ENCODE measurements at places on chromosomes 12 and 14.
A peak's percentile ranks its signal among the peaks of the same experiment; 100 is the strongest.

DNA sequence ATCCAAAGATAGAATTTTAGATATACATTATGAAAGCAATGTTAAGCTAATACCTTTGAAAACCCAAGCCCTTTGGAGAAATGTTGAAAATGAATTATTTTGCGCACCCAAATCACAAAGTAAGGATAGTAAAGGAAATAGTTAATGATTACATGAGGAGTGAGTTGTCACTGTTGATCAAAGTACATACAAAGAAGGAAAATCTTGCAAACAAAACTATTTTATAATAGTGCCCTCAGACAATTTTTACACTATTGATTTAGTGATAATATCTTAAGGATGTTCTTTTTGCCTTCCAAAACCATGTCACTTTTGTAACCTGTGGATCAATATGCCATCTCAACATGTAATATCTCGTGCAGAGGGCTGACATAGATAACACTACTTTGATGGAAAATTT, 146.8 kb downstream of the DUSP6 start:
- no peaks in the 10 kb centered on the region for H3K4me1 ChIP-seq
- H3K4me3 ChIP-seq: no peak overlapping the region
- no peaks in the 10 kb centered on the region for H3K27me3 ChIP-seq
- no peak overlapping the region for H3K27ac ChIP-seq
- DNase-seq: no peak
- H3K36me3 ChIP-seq: no peaks in the 10 kb centered on the region

DNA sequence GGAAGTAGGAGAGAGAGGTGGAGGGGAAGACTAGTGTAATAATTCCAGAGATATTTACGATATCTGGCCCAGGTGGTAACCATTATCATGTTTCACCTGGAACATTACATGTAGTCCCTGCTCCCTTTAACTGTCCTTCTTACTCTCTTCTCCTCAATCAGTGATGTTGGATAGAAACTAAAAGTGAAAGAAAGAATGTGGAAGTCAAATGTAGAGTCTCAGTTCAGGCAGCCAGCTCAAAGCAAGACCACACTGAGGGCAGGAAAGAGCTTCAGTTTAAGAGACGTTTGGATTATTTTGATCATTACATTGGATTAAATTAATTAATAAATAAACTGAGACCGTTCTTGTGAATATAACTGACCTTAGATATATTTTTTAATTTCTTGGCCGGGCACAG, 594.4 kb downstream of the FLRT2 start:
- H3K27ac ChIP-seq: no peak overlapping the region
- no peaks in the 10 kb centered on the region for H3K27me3 ChIP-seq
- H3K4me3 ChIP-seq: no peak overlapping the region
- no peaks in the 10 kb centered on the region for H3K36me3 ChIP-seq
- no peak for DNase-seq

GRCh38 chr14:61812347-61813095, 50.3 kb downstream of the SNAPC1 start:
- no peaks in the 10 kb centered on the region for H3K4me1 ChIP-seq
- peak within 1 kb of the TSS; percentile 19 for H3K4me3 ChIP-seq
- no peaks in the 10 kb centered on the region for H3K36me3 ChIP-seq
- peak; percentile 29 for DNase-seq
- H3K27ac ChIP-seq: no peak within 1 kb of the TSS
- H3K27me3 ChIP-seq: peaks cover 13% of the 10 kb centered on the region

GRCh38 chr14:44170556-44170955, 336.5 kb downstream of the FSCB start:
- no peaks in the 10 kb centered on the region for H3K27me3 ChIP-seq
- DNase-seq: no peak
- no peak overlapping the region for H3K4me3 ChIP-seq
- no peaks in the 10 kb centered on the region for H3K36me3 ChIP-seq
- H3K27ac ChIP-seq: no peak overlapping the region

GRCh38 chr12:18130851-18131250, 40.9 kb upstream of the RERGL start:
- H3K36me3 ChIP-seq: no peaks in the 10 kb centered on the region
- no peak overlapping the region for H3K4me3 ChIP-seq
- no peaks in the 10 kb centered on the region for H3K27me3 ChIP-seq
- no peaks in the 10 kb centered on the region for H3K4me1 ChIP-seq

- peak overlapping the region; percentile 3 for H3K27ac ChIP-seq
- H3K27me3 ChIP-seq: no peaks in the 10 kb centered on the region
- peak; percentile 15 for DNase-seq
- H3K4me3 ChIP-seq: peak overlapping the region; percentile 15
Observed at GRCh38 chr14:21096978-21097635, 1.3 kb downstream of the ZNF219 start.

GRCh38 chr12:122458105-122459035, 35.9 kb upstream of the CLIP1 start:
- H3K27ac ChIP-seq: no peak overlapping the region
- no peak overlapping the region for H3K4me3 ChIP-seq
- H3K36me3 ChIP-seq: no peaks in the 10 kb centered on the region
- DNase-seq: no peak
- no peaks in the 10 kb centered on the region for H3K27me3 ChIP-seq

DNA sequence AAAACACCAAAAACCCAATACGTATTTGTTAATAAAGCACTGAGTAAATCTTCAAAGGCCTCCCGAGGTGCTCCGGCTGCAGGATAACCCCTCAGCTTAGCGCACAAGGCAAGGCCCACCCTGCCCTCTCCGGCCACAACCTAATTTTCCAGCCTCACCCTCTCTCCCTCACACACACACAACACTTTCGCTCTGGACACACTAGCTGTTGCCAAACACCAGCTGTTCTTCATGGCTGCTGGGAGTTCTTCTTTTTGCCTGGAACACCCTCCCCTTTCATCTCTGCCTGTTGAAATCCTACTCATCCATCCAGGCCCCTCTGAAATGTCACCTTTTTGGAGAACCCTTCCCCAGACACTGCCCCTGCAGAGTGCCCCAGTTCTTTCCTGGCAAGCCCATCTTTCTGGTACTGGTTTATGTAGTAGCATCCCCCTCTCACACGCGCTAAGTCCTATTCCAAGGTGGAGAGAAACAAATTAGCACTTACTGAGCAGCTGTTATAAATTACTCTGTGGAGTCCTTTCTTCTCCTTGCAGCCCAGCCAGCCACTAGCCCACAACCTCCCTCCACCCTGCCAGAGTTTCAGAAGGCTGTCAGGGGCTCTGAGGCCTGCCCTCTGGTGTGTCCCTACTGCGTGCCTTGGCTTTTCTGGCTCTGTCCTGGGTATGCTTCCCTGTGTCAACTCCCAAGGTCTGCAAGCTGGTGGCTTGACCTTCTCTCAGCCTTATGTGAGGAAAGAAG, 805 bp upstream of the CRACR2A start:
- peak; percentile 65 for DNase-seq
- H3K27me3 ChIP-seq: no peaks in the 10 kb centered on the region
- H3K27ac ChIP-seq: no peak overlapping the region
- no peaks in the 10 kb centered on the region for H3K36me3 ChIP-seq

GRCh38 chr12:20807192-20808080, 3.1 kb upstream of the SLCO1B3 start:
- H3K27ac ChIP-seq: no peak overlapping the region
- no peaks in the 10 kb centered on the region for H3K27me3 ChIP-seq
- no peak overlapping the region for H3K4me3 ChIP-seq
- DNase-seq: no peak
- no peaks in the 10 kb centered on the region for H3K4me1 ChIP-seq
- no peaks in the 10 kb centered on the region for H3K36me3 ChIP-seq

GRCh38 chr14:75514673-75515628, 7.3 kb upstream of the BATF start:
- no peaks in the 10 kb centered on the region for H3K27me3 ChIP-seq
- H3K27ac ChIP-seq: no peak overlapping the region
- no peaks in the 10 kb centered on the region for H3K36me3 ChIP-seq
- peak; percentile 51 for DNase-seq
- H3K4me1 ChIP-seq: peaks cover 4% of the 10 kb centered on the region

GRCh38 chr12:123134826-123135225, 16.1 kb downstream of the PITPNM2 start:
- H3K27me3 ChIP-seq: no peaks in the 10 kb centered on the region
- no peaks in the 10 kb centered on the region for H3K36me3 ChIP-seq
- H3K27ac ChIP-seq: no peak overlapping the region
- peaks cover 7% of the 10 kb centered on the region for H3K4me1 ChIP-seq
- H3K4me3 ChIP-seq: no peak overlapping the region

DNA sequence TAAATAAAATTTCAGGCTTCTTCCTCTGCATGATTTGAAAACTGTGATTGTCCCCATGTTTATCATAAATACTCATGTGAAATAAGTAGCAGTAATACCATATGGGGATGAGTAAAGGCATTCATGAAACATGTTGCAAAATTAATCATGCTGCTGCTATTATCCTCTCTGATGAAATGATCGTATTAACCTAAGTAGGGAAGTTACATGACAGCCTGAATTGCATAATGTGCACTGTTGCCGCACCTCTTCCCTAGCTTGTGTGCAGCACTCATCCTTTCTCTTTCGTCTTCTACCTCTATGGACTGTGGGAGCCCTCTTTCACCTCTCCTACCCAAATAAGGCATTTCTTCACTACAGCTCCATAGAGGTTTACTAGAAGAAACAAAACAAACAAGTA, 367.6 kb downstream of the SOX5 start:
- no peaks in the 10 kb centered on the region for H3K4me1 ChIP-seq
- H3K27ac ChIP-seq: no peak overlapping the region
- no peaks in the 10 kb centered on the region for H3K36me3 ChIP-seq
- no peak for DNase-seq
- no peak overlapping the region for H3K4me3 ChIP-seq
- H3K27me3 ChIP-seq: no peaks in the 10 kb centered on the region

DNA sequence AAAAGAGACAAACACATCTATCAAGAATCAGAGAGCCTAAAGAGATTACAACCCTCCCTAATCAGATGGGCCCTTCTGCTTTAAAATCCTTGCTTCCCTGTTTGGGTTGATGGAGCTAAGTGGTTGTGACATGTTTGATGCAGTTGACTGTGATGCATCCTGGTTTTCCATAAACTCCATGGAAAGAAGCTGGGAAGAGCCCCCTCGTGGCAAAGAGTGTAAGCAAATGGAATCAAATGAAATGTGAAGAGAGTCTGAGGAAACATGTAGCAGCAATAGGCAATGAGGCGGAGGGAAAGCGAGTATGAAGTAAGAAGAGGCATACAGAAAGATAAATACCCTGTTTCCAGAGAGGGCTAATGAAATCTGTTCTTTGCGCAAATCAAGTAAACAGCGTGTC, 70.4 kb upstream of the SLCO1C1 start:
- peaks cover 17% of the 10 kb centered on the region for H3K4me1 ChIP-seq
- no peak overlapping the region for H3K27ac ChIP-seq
- peak; percentile 59 for DNase-seq
- no peaks in the 10 kb centered on the region for H3K27me3 ChIP-seq

DNA sequence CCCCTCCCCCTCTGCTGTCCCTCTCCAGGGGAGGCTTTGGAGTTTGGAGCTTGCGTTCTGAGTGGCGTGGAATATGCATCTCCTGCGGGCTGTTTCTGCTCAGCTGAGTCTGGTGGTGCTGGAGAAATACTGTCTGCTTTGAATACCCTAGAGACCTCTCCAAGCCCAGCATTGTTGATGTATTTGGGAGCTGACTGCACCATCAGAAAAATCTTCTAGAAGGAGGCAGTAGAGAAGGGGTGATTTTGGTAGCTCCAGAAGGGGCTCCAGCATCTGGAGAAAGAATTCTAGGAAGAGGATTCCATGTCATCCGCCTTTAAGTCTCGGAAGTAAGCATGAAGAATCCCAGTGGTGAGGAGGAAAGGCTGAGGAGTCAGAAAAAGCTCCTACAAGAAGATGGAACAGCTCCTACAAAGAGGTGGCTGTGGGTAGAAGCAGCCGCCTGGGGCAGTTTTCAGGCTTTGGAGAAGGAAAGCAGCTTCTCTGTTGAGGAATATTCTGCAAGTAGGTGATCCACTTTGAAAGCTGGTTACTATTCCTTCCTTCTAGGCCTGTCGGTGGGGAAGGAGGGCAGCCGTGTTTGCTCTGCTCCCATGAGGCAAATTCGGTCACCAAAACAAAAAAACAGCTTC, 9.7 kb downstream of the MLXIP start:
- peaks cover 32% of the 10 kb centered on the region for H3K36me3 ChIP-seq
- peaks cover 49% of the 10 kb centered on the region for H3K4me1 ChIP-seq
- DNase-seq: no peak

DNA sequence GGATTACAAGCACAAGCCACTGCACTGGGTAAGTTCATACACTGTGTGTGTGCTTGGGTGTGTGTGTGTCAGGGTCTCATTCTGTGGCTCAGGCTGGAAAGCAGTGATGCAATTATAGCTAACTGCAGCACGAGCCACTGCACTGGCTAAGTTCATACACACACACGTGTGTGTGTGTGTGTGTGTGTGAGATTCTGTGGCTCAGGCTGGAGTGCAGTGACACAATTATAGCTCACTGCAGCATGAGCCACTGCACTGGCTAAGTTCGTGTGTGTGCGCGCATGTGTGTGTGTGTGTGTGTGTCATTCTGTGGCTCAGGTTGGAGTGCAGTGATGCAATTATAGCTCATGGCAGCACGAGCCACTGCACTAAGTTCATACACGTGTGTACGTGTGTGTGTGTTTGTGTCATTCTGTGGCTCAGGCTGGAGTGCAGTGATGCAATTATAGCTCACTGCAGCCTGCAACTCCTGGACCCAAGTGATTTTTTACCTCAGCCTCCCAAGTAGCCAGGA, 85.4 kb downstream of the HECTD1 start:
- DNase-seq: no peak
- no peaks in the 10 kb centered on the region for H3K27me3 ChIP-seq
- H3K4me1 ChIP-seq: no peaks in the 10 kb centered on the region

DNA sequence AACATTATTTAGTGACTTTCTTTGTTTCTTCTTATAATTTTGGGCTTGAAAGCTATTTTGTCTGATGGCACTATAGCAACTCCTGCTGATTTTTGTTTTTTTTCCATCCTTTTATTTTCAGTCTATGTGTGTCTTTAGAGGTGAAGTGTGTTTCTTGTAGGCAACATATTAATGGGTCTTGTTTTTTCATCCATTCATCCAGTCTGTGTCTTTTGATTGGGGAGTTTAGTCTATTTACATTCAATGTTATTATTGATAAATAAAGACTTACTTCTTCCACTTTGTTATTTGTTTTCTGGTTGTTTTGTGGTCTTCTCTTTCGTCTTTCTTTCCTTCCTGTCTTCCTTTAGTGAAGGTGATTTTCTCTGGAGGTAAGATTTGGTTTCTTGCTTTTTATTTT, 198.0 kb downstream of the CRADD start:
- DNase-seq: no peak
- no peaks in the 10 kb centered on the region for H3K36me3 ChIP-seq
- no peaks in the 10 kb centered on the region for H3K4me1 ChIP-seq
- no peak overlapping the region for H3K27ac ChIP-seq
- no peak overlapping the region for H3K4me3 ChIP-seq

DNA sequence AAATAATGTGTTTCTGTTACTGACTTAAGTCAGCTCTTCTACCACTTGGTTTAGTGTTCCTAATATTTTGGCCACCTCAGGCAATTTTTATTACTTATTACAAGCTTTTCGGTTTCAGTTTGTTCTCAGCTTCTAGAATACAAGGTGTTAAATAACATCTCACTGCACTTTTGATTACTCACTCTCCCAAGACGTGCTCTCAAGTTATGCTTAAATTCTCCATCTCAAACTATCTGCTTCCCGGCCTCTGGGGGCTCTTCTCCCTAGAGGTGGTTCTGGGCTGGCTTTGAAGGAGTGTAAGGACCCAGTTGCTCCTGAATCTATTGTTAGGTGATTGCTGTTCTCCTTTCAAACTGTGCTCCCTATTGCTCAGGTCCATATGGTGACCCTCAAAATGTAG, 193.9 kb upstream of the DDHD1 start:
- H3K4me1 ChIP-seq: no peaks in the 10 kb centered on the region
- H3K36me3 ChIP-seq: no peaks in the 10 kb centered on the region
- no peak overlapping the region for H3K27ac ChIP-seq

- no peak overlapping the region for H3K27ac ChIP-seq
- H3K4me1 ChIP-seq: peaks cover 19% of the 10 kb centered on the region
- no peak overlapping the region for H3K4me3 ChIP-seq
Observed at GRCh38 chr12:116933091-116933490, 22.3 kb downstream of the FBXW8 start.

All from lung (tissue), 17 donors.